ENCODE measurements at places on chromosomes 7 and 10.

DNA sequence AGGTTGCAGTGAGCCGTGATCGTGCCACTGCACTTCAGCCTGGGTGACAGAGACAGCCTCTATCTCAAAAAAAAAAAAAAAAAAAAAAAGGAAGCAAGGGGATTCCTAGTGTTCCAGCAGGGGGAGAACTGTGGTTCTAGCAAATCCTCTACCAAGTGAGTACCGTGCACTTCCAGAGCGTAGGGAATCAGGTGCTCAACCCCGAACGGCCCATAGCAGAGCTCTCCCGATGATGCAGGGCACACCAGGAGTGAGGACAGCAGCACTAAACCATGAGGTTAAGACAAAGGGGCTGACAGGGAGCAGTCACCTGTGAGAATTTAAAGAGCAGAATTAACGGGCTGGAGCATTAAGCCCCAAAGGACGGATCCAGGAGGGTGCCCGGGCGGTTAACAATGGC is 173.6 kb downstream of the PTPRN2 start:
- DNase-seq: no peak

- no peak for DNase-seq
These were observed 517.3 kb downstream of the GRID1 start for GRCh38 chr10:85849315-85849714.

DNA sequence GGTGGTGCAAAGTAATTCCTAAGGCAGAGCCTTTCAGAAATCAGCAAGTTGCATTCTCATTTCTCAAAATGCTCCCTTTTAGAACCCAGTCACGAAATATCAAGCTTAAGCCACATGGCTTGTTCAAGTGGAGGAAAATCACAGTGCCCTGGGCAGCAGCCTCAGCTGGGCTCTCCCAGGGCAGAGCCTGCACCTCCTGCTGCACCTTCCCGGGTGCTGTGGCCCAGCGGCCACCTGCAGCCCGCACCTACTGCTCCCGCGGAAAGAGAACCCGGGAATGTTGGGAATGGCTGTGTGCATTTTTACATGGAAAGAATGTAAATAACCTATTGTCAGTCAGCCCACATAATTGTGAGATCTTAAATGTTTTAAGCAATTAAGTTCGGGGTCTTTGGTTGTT is 396.5 kb upstream of the VSTM2A start:
- DNase-seq: no peak

- no peak for DNase-seq
These were observed 151.4 kb upstream of the PPP1R3A start for GRCh38 chr7:114070246-114070645.

DNA sequence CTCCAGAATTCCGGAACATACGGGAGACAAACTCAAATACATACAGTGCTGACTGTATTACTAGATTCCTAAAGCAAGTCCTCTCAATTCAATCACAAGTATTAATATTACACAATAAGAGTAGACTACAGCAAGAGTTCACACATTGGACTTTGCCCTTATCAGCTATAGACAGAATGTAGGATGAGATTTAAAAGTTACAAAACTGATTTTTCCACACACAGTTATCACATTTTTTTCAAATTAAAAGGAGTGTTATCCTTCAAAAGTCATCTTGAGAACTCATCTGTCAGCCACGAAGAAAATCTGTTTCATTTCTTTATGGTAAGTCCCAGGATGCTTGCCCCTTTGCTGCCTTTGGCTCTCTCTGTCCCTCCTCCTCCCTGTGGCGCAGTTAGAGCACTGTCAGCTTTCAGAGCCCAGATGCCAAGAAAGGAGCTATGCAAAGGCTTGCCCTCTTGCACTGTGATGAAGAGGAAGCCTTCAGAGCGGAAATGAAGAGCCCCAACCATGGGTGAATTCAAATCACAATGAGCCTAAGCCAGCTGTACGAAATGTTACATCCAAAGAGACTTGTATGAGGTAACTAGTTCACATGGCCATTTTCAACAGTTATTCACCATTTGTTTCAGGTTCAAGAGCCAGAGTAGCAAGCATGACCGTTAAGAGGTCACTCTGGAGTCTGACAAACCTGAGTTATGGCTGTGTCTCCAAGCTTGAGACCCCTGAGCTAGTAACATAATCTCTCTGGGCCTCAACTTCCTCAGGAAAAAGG is 10.7 kb downstream of the NCOA4 start:
- DNase-seq: no peak

- no peak for DNase-seq
These were observed 375 bp upstream of the FGF8 start for GRCh38 chr10:101776161-101776817.

DNA sequence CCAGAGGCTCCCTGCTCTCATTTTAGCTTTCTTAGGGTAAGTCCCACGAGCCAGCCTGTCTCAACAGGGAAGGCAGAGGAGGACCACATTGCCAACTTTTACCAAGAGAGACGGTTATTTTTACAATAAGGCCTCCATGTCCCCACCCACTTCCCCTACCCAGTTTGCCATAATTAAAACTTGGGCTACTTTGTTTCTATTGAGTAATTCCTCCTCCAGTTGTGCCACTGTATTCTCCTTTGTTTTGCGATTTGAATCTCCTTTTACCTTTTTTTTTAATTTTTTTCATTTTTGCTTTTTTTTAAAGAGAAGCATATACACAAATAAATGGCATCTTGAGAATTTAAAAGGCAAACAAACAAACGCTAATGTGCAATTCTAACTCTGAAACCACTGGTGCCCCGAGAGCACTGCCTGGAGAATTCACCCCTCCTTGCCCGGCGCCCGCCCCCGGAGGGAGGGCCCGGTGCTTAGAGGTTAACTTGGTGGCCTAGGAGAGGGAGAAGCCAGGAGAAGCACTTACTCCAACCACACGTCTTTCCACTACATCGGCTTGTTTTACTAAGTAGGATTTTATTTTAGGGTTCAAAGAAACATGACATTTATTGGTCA is 282.3 kb downstream of the USP6NL start:
- DNase-seq: no peak

DNA sequence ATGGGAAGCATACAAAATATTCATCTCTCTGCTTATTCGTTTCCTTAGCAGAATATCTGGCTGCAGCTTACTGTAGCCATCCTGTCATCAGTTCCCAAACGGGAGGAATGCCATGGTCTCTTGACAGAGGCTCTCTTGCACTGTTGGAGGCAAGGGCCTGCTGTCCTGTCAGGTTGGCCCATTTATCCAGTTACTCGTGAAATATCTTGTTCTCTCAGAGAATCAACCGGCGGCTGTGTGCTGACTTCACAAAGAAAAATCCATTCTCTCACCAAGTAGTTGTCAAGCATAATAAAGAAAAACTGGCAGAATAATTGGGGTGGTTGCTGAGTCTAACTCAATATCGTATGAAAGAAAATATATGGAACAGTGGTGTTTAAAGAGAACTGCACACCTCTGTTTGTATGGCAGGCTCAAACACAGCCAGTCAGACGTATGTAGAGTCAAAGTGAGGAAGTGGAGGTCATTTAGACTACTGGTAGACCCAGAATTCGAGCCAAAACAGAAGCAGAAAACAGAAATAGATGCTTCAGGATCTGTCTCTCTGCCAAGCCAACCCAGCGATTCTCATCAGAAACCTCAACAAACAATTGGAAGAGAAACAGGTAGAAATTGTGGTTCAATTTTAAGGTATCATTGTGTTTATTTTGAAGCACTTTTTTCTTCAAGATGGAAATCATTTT is 349.2 kb upstream of the PRKCQ start:
- DNase-seq: peak; percentile 58

GRCh38 chr7:93601363-93601762 is 26.8 kb upstream of the CALCR start:
- DNase-seq: no peak

DNA sequence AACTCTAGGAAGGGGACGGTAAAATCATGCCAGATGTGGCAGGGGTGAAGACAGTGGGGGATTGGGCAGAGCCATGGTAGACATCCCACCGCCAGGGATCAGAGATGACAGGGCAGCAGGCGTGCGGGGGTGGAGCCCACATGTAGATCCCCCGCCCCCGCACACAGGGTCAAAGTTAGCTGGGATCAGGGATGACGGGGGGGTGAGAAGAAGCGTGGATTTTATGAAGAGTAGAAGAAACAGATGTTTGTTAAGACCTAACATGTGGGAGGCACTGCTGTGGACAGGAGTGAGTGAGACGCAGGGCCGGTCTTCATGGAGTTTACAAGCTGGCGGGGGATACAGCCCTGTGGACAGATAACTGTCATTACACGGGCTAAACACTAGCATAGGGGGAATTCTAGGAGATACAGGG is 154.0 kb upstream of the KLF14 start:
- no peak for DNase-seq

DNA sequence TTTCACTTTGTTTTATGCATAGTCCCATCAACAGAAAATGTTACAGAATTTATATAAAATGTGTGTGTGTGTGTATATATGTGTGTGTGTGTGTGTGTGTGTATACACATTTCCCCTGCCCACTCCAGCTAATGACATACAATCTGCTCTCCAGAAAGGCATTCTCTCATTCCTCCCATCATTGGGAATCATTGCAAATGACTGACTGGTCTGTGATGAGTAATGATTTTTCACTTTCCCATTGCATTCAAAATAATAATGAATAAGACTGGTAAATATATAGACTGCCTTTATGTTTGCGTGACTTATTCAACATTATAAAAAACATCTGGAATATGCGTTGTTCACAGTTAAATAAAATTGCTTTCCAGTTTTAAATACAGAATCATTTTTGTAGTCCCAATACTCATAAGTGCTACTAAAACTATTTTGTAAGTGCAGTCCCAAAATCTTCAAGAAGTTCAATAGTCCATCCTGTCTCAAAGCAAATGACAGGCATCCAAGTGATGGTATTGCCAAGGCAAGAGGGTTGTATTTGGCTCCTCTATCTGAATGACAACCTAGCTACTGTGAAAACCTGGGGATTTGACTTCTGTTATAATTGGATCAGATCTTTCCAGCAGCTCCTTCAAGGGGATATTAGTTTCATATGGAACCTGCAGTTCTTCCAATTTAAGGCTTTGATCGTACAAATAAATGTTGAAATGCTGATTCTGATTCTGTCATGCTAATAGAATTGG is 150.9 kb downstream of the POLR1F start:
- DNase-seq: no peak

DNA sequence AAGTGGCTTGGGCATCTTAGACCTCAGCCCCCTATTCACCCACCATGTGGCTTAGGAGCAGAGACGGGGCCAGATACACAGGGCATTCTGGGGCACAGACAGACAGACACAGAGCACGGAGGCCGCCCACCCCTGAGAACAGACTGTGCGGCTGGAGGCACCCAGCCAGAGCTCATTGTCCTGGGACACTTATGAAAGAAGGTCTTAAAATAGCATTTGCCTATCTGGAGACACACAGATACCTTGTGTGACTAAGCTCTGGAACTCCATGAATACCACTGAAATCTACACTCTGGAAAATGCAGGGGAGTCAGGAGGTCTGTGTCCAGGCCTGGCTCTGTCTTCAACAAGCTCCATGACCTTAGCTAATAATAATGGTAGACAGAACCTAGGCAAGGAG is 41.4 kb upstream of the ADO start:
- no peak for DNase-seq

- peak; percentile 65 for DNase-seq
These were observed 14.7 kb upstream of the CAMK2G start for GRCh38 chr10:73889014-73889413.

- no peak for DNase-seq
These were observed 106.2 kb upstream of the KCTD7 start for GRCh38 chr7:66522518-66522917.

DNA sequence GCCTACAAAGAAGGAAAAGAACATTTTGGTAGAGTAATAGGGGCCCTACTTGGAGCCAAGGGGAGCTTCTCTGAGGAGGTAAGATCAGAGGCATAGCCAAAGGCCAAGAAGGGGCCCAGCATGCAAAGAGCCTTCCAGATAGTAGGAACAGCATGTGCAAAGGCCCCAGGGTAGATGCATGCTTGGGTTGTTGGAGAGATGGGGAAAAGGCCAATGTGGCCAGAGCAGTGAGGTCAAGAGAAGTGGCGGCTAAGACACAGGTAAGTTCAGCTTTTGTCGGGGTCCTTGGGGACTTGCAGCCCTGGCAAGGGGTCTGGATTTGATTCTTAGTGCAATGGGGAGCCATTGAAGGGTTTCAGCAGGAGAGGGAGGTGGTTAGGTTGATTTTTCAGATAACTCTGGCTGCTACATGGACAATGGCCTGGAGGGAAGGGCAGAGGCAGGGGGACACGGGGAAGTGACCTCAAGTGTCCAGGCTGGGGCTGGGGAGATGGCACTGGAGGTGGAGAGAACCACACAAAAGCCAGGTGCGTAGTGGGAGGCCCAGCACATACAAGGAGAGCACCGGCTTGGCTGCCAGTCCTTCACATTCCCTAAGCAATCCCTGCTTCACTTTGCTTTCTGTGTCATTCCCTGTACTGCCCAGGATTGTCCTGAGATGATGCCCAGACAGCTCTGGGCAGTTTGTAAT is 16.5 kb downstream of the GRID1 start:
- no peak for DNase-seq

- no peak for DNase-seq
These were observed 36.4 kb upstream of the HERPUD2 start for GRCh38 chr7:35731349-35731748.

GRCh38 chr10:97101166-97101940 is 84.4 kb downstream of the SLIT1 start:
- DNase-seq: no peak

- DNase-seq: no peak
These were observed 203.6 kb upstream of the PRSS58 start for GRCh38 chr7:142461437-142461836.

DNA sequence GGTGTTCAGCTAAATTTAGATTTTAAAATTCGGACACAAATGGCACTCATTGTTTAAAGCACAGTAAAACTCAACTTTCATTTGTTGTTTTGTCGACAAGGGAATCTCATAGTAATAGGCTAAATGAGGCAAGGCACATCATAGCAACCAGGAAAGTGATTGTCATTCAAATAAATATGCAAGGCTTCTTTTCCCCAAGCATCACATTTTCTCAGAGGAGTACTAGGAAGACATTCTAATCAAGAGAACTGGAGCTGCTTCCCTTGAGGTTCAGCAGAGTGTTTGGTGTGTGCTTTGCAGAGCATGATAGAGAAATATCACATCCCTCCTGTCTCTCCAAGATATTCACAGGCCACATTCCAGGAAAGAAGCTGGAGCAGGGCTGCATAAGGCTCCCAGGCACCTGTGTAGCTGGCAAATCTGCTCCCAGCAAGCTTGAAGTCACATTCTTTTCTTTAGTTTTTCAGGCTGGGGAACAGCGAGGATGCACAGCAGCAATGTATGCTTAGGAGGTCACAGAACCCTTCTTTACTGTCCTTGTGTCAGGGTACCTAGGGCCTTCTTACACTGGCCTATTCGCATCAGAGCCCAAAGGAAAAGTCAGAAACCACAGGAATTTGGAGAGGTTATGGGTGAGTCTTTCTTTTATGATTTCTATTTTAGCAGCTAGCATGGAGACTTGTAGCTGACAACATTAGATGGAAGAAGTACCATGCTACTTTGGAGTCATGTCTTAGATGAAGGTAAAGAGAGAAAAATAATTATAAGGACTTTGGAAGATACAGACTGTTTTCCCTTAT is 95.9 kb upstream of the HDAC9 start:
- DNase-seq: no peak

Data from GDM1 (cell line).